Activated CD4-positive, alpha-beta T cell treated with anti-CD3 and anti-CD28 coated beads for 48 hours (primary cell): ENCODE measurements at places on chromosomes 6 and 20.

- DNase-seq = no peak
These were observed 249.1 kb downstream of the TBC1D7 start for GRCh38 chr6:13079096-13079723.

DNA sequence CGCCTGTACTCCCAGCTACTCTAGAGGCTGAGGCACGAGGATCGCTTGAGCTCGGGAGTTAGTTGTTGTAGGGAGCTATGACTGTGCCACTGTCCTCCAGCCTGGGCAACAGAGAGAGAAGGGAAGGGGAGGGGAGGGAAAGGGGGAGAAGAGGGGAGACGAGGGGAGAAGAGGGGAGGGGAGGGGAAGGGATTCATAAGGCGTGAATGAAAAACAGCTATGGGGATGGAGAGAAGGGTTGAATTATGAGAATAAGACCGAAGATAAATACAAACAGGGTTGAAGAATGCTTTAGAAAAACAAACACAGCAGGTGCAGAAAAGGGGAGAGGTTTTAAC lies 106.0 kb downstream of the TRIM27 start:
- DNase-seq = no peak

- no peak for DNase-seq
These were observed 72.5 kb upstream of the ZNF217 start for GRCh38 chr20:53666144-53666543.

- DNase-seq = no peak
These were observed 10.3 kb upstream of the ID1 start for GRCh38 chr20:31594558-31595379.

GRCh38 chr6:34656378-34657036 lies 40.1 kb downstream of the ILRUN start:
- peak; percentile 28 for DNase-seq

DNA sequence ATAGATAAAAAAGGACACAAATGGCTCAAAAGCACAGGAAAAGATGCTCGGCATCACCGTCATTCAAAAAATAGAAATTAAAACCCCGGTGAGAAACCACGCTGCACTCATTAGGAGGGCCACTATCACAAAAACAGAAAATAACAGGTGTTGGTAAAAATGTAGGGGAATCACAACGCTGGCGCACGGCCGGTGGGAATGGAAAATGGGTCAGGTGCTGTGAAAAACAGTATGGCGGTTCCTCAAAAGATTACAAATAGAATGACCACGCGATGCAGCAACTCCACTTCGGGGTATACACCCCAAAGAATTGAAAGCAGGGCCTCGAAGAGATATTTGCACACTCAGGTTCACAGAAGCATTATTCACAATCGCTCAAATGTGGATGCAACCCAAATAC lies 28.3 kb downstream of the NPEPL1 start:
- no peak for DNase-seq

DNA sequence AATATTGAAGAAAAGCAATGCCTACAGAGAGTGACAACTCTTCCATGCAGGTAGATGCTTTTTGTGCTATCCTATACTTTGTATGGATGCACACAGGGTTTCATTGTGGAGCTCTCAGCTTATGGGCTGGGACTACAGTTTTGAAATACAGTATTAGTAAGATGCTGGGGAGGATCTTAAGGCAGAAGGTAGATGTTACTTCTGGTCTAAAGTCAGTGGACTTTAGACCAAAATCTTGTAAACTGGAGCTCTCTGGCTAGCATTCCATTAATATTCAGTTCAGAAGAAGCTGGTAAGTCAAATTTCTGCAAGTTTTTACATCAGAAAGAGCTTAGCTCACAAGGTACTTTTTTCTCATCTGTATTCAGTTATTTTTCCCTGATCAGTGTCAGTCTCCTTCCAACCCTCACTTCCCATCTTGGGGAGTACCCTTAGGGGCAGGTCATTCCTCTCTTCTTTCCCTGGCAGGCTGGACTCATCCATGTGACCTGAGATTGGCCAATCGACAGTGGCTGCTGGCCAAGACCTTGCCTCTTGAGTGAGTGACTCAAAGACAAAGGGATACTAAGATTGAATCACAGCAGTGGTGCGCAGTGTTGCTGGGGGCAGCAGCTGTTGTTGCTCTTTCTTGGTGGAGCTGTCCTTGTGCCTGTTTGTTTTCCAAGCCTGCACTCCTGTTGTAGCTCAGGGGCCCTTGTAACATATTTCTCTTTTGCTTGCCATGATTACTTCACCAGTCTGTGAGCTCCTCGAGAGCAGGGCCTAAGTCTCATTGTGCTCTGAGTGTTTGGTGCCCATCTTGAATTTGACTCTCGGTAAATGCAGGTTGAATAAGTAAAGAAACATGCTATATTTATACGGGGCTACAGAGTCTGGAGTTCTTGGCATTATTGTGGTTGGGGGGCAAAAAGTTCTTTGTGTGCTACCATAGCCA lies 2.8 kb upstream of the PHF20 start:
- DNase-seq = peak; percentile 72

GRCh38 chr6:108557494-108558371 lies 3.0 kb upstream of the FOXO3 start:
- peak; percentile 77 for DNase-seq

DNA sequence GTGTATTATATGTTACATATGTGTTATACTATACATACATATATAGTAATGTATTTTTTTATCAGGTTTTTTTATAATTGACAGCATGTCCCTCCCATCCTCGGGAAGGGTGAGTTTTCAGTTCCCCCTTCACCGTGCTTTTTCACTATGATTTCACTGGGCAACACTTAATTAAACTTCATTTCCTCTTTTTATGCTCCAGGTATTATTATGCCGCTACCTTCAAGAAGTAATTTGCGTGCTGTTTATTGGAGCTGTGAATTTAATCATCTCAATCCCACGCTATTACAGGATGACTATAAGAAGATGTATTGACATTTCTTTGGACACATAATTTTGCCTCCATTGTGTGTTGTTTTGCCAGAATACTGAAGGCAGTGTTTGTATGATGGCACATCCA lies 228.6 kb downstream of the SAMD5 start:
- DNase-seq = no peak

DNA sequence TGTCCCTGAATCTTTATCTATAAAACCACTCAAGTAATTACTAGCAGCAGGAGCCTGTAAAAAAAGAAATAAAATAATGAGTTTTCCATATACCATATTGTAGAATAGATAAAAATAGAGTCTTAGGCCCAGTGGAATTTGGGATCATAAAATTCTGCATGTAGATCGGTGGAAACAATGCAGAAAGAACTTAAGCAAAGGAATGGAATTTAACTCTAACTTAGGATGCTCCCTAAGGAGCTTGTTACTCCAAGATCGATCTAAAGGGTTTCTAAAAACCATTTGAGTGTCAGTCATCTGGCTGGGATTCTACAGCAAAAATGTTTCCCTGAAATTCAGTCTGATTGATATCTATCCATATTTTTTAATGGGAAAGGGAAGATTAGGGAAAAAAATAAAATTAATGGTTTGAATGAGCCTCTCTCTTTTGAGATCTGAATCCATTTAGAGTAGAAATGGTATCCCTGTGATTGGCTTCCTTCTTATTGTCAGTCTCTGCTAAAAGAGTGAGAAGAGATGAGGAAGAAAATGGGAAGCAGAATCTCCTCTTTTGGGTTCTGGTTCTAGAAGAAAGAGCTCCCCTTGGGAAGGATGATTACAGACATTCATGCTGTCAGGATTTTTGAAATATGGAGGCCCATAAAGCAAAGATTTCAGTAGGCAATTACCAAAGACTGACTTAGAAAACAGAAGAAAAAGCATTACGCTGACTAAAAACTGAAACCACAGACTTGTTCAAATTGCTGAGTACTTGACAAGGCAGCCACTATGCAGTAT lies 564.3 kb upstream of the MARCKS start:
- no peak for DNase-seq

GRCh38 chr6:160238278-160238711 lies 20.3 kb downstream of the SLC22A2 start:
- no peak for DNase-seq

DNA sequence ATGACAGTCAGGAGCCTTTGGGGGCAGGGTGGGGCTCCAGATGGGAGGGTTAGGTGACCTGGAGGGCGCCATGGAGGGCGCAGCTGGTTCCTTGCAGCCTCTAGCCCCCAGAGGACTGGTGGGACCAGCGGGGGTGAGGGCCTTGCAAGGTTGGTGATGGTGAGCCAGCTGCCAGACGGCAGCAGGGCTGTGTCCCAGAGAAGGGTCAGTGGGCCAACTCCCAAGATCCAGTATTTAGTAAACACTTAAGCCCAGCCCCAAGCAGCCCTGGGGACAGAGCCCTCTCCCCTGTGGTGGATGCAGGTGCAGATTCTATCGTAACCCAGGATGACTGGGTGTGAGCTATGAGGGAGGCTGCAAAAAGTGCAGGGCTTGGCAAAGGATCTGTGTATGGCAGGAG lies 201.5 kb upstream of the RNF24 start:
- no peak for DNase-seq

GRCh38 chr6:137866200-137866913 lies 702 bp upstream of the TNFAIP3 start:
- DNase-seq = no peak

- DNase-seq = no peak
These were observed 72.6 kb downstream of the C6orf52 start for GRCh38 chr6:10621847-10622246.

- no peak for DNase-seq
These were observed 106.6 kb downstream of the NOL4L start for GRCh38 chr20:32478576-32478975.

- no peak for DNase-seq
These were observed 49.4 kb upstream of the IRF4 start for GRCh38 chr6:341914-342831.

DNA sequence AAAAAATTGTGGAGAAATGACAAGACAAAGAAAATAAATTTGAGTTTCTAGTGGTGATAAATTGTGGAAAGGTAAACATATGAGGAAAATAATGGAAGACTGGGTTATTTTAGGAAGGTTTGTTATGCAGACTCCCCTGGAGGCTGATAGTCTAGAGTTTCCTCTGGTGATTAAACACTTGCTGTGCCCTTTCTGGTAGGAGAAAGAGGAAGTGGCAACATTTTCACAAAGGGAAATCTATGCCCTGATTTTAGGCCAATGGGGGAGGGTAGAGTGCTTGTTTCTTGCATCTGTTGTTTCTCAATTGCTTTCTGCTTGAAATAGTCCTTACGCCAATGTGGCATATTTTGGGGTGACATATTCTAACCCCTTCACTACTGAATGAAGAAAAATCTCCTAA lies 129.1 kb upstream of the DOK5 start:
- DNase-seq = no peak

GRCh38 chr6:110323258-110323657 lies 34.9 kb downstream of the METTL24 start:
- DNase-seq = no peak

- no peak for DNase-seq
These were observed 196.5 kb downstream of the SLC35F1 start for GRCh38 chr6:118103381-118104146.

DNA sequence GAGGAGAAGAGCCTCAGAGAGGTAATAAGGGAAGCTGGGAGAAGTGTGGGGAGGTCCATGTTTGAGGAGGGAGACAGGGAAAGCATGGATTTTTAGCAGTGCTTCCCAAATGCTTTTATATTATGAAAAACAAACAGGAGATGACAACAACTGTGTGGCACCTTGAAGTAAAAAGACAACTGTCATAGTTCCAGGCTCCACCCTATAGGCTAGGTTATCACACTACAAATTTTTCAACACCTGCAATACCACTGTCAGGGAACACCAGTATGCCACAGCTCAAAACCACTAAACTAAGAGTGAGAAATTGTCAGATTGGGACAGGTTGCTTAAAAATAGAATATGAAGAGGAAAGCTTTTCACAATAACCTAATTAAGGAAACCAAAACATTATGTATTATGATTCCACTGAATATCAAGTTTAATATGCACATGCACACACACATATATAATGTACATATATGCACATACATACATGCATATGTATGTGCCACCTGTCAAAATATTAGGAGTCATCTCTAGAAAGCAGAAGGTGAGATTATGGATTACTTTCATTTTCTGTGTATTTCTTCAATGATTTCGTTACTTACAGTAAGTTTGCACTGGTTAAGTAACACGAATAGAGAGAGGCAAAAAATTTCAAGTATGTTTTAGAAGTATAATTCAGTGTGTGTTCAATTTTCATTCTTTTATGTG lies 261.2 kb downstream of the PTPRK start:
- no peak for DNase-seq

DNA sequence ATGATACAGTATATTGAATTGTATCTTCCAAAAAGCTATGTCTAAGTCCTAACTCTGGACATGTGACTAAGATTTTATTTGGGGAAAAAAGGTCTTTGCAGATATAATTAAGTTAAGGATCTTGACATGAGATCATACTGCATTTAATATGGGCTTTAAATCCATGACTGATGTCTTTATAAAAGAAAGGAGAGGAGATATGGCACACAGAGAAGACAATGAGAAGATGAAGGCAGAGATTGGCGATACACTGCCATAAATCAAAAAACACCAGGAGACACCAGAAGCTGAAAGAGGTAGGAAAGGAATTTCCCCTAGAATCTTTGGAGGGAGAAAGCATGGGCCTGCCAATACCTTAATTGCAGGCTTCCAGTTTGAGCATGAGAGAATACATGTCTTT lies 1450.2 kb downstream of the HACE1 start:
- DNase-seq = no peak

GRCh38 chr20:48308232-48308781 lies 519.5 kb downstream of the PREX1 start:
- DNase-seq = no peak

GRCh38 chr6:117989086-117989485 lies 82.0 kb downstream of the SLC35F1 start:
- DNase-seq = no peak

- DNase-seq = no peak
These were observed 1080.7 kb upstream of the MAP3K7 start for GRCh38 chr6:91667596-91667995.
